ENCODE measurements at places on chromosomes 12 and 14. TPM values are rescaled to one million over a fixed set of nuclear protein-coding genes. Genes with fewer than 3 reads are reported as not detected.

The ADCY4 gene
- 0.21 TPM for total RNA-seq

- no peak for DNase-seq
Observed at GRCh38 chr14:103122947-103123633, at the start of gene TNFAIP2. TSS of gene TNFAIP2 (plus strand) at chr14:103123461. CDS start at chr14:103126458, 2,997 bp downstream.

The KRT78 gene
- not detected for total RNA-seq

GRCh38 chr14:90545966-90546751, 149.3 kb downstream of the CALM1 start:
- no peak for DNase-seq

- DNase-seq: no peak
Observed at GRCh38 chr12:104567832-104568486, 111.2 kb downstream of the CHST11 start.

The PLBD2 gene
- total RNA-seq: 69.7 TPM

Measured in Panc1 (cell line).